T-helper 1 cell treated with Interleukin-12 subunit alpha and Interleukin-12 subunit beta and Interleukin-4 antibody, amounts not matched to agents 30 ng/mL and 1 ng/mL, for 36 hours (primary cell): ENCODE measurements at places on chromosomes 13 and 19. TPM values are rescaled to one million over a fixed set of nuclear protein-coding genes. Genes with fewer than 3 reads are reported as not detected.

The CPAMD8 gene
- total RNA-seq = 0.22 and 0.44 TPM in 2 replicates

The TUBB4A gene
- 1.5 and 2.4 TPM in 2 replicates for total RNA-seq

The ZNF112 gene
- total RNA-seq = not detected in 2 replicates

The ATP4B gene
- total RNA-seq = not detected in 2 replicates

The PRSS57 gene
- total RNA-seq = not detected in 2 replicates

The GPR183 gene
- total RNA-seq = 14.5 and 15.4 TPM in 2 replicates

The C19orf81 gene
- total RNA-seq = not detected in 2 replicates

The NOTCH3 gene
- total RNA-seq = not detected in 2 replicates

The STARD13 gene
- total RNA-seq = 1.8 and 2.2 TPM in 2 replicates
